ENCODE measurements at places on chromosomes 5 and 9.

GRCh38 chr5:170534941-170535340, 31.1 kb downstream of the KCNIP1 start:
- no peak for DNase-seq

- DNase-seq: no peak
These were observed 163.9 kb downstream of the GABRG2 start for GRCh38 chr5:162231522-162231921.

DNA sequence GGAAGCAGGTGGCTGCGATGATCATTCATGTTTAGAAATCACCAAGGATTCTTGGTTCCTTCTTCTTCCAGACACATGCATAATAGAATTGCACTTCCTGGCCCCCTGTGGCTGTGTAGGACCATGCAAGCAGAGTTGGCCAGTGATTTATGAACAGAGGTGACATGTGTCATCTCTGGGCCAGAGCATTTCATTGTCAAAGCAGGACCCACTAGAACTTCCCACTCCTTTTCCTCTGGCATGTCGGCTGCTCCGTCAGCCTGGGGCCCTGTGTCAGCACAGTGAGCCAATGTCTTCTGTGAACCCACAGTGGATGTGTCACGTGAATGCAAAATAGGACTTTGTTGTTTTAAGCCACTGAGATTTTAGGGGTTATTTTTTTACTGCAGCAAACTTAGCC, 59.2 kb downstream of the HSD17B3 start:
- no peak for DNase-seq

- peak; percentile 89 for DNase-seq
These were observed 338.2 kb upstream of the WWC1 start for GRCh38 chr5:167953151-167953798.

DNA sequence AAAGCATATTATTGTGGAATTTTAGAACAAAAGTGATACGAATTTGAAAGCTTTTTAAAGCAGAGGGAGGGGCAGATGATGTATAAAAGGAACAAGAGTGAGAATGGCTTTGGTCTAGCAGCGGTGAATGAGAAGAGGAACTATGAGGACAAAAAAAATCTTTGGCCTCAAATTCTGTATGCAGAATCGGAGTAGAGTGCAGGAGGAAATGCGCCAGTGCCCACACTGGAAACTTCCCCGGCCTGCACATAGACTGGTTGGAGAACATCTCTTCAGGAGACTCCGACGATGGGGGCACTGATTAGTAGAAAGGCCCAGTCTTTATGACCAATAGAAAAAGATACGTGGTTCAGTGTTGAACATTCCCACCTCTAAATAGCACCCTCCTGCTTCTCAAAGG, 51.3 kb downstream of the SLC46A2 start:
- DNase-seq: no peak

DNA sequence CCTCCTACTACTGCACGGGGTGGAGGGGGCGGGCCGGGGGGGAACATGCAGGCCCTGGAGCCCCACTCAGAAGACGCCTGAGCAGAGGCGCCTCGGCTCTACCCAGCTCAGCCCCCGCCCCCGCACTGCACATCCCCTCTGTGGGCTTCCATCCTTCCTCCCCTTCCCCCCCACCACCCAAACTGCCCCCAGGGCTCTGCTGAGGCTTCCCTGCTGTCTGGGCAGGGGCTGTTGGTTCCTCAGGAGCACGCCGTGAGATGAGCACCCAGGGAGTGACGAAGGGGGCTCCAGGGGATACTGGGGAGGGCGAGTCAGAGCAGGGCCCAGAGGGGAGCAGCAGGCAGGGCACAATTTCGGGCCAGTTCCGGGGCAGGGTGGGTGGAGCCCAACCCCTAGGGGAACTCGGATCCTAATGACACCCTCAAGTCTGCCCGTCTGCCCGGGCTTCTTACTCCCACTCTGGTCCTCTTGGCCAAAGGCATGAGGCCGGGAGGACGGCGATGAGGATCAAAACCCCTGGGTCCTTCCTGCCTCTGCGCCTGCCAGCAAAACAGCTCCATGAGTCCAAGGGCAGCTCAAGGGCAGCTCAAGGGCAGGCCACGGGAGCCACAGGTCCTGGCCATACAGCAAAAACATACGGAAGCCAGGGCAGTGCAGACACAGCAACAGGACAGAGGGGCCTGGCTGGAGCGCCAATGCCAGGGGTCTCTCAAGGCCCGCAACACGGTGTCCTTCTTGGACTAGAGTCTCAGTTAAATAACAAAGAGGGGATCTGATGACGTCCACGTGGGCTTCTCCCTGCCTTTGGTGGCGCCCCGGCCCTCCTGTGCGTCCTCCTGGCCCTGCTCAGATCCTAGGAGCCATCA, 200.9 kb downstream of the AUH start:
- no peak for DNase-seq

GRCh38 chr5:150294551-150295071, 5.0 kb upstream of the CAMK2A start:
- no peak for DNase-seq

GRCh38 chr5:157481265-157481664, 21.3 kb downstream of the NIPAL4 start:
- no peak for DNase-seq

DNA sequence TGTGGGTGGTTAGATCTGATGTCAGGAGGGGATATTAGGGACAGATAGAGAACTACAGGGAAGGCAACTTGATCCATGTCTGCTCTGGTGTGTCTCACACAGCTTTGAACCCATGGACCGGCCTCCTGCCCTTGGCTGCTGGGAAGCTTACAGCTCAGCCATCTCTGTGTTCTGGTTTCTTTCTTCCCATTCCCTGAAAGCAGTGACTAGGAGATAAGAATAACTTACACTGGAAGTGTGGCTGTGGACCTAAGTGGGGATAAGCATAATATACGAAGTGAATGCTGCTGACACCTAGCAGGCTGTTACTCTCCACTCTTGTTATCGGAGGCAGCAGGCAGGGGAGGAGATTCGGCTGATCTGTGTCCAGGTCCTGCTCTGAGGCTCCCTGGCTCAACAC, 282.3 kb upstream of the TUT7 start:
- peak; percentile 64 for DNase-seq

DNA sequence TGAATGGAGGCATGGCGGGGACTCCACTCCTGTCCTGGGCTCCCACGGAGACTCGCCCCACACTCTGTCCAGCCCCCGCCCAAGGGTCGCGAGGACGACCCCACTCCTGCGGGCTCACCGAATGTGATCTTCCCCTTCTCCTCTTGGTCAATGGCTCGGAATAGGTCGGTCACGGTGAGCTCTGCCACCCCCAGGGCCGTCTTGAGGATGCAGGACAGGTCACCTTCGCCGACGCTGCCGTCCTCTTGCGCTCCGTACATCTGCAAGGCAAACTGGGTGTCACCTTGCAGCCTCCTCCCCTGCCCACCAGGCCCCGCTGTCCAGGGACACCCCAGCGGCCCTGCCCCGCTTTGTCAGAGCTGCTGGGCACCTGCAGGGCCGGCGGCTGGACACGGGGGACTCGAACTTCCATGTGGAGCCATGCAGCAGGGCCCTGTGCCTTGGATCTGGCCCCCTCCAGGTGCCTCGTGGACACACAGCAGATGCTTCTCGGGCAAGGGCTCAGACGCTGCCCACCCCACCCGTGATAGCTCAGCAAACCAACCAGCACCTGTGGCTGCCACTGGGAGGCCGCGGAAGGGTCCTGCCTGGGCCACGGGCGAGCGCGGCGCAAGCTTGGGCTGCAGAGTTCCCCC, 21.5 kb upstream of the SLC6A3 start:
- no peak for DNase-seq

DNA sequence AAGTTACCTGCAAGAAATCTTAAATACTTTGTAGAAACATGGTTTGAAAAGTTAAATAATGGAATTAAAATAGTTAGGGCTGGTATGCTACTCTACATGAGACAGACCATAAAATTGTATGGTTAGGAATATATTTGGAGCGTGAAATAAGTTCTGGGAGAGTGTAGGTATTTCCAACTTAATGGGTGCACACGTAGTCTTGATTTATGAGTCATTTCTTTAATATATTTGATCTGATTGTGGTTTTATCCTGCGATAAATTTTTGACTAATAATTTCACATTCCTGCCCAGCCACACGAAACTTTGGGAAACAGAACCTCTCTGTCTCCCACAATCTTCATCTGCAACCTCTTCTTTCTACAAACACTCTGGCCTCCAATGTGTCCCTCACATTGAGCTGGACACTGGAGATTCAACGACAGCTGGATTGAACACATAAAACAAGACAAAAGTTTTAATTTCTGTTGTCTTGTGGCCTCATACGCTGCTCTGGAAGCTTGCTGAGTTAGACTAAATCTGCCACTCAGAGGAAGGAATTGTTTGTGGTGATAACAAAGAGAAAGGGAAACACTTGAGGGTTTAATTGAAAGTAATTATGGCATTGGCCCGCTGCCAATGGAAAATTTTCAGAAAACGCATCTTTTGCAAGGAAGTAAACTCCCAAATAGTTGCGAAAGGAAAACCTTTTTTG, 201.8 kb upstream of the ZNF608 start:
- DNase-seq: no peak

DNA sequence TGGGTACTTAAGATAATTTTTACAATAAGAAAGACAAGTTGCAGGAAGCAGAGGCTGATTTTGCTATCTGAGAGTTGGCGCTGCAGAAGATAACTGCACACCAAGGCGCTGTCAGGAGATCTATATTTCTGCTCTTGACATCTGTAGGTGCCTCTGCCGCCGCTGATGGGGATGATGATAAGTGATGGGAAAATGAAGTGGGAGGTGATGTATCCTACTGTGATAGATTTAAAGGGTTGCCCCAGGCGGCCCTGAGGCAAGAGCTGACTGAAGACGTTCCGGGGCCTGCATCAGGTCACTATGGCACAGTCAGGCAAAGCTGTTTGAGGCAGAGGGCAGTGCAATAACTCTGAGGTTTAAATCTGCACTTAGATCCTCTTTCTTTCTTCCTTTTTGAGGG, 78.1 kb downstream of the SNCAIP start:
- DNase-seq: peak; percentile 40

GRCh38 chr5:170552621-170553115, 48.8 kb downstream of the KCNIP1 start:
- DNase-seq: peak; percentile 78

DNA sequence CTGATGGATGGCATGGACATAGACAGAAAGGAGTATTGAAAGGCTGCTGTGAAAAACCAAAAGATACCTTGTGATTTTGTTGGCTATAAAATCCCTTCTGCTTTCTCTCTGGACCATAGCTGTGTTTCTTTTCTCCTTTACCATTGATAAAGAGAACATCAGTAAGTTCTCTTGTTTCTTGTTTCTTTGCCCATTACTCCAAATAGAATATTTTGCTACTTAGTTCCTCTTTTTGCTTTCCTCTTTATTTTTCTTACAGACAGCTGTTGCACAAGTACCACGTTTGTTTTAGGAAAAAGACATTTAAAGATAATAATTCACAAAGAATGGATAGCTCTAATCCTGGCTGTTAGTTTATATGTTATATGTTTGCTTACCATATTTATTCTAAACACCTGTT, 1129.2 kb downstream of the DTWD2 start:
- DNase-seq: no peak

GRCh38 chr5:61767231-61768080, 435.4 kb downstream of the ZSWIM6 start:
- DNase-seq: no peak

DNA sequence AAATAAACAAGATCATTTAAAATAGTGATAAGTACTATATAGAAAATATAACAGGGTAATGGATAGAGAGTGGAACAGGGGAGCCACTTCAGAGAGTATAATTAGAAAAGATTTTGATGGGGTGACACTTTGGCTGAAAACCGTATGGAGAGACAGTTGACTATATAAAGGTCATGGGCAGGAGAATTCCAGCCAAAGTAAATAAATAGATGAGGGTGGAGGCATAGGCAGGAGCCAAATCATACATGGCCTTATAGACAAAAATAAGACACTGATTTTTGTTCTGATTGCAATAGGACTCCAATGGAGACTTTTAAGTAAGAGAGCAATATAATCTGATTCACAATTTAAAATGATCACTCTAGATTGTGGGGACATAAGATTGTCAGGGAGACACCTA, 37.5 kb upstream of the NUDT12 start:
- no peak for DNase-seq

DNA sequence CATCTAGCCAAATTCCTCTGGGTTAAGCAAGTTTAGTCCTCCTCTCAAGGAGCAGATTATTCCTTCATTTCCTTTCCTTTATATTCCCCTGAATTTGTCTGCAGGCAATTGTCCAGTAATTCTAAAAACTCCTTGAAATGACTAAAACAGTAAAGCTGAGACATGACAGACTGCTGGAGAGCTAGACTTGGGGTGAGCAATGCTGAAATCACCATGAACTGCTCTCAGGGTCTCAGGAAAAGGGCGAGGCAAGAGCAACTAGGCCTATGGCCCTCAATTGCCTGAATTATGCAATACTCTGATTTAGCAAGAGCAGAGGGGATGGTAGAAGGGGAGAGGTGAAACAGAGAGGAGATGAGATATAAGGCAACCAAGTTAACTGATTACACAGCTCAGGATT, 172.9 kb upstream of the NREP start:
- DNase-seq: no peak

GRCh38 chr9:13122756-13123369, 156.6 kb downstream of the MPDZ start:
- DNase-seq: no peak

DNA sequence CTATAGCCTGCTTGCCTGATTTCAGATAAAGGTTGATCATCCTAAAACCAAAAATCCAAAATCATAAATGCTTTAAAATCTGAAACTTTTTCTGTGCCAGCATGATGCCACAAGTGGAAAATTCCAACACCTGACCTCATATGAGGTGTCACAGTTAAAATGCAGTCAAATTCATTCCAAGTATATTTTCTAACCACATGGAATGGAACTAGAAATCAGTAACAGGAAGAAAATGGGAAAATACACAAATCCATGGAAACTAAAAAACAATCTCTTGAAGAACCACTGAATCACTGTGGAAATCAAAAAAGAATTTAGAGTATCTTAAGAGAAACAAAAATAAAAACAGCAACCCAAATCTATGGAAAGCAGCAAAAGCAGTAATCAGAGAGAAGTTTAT, 297.5 kb upstream of the COX7C start:
- no peak for DNase-seq

DNA sequence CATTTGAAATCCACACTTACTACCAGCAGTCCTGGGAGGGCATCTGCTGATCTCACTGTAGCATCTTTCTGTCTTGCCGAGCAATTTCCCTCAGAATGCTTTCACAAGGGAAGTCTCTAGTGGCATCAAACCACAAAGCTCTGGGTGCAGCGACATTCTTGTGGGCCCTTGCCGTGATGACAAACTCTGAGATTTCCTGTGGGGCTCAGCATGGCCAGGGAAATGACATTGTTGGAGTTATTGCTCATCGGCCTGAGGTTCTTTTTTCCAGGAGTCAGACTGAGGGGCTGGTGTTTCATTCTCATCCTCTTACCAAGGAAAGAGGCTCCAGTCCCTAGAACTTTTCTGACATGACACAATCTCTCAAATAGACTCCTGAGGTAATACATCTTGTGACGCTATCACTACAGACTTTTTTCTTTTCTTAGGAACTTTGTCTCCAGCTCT, 51.4 kb downstream of the PFDN1 start:
- no peak for DNase-seq

Measured in ELF-1 (cell line).